ENCODE measurements at places on chromosomes 1 and 21.

GRCh38 chr1:43901196-43901961 is 32.2 kb upstream of the ARTN start:
- no peak for DNase-seq

GRCh38 chr1:151716771-151717631 is at the start of gene CELF3:
CELF3 (minus strand) TSS chr1:151716803; CDS start chr1:151716020, 783 bp downstream.
- DNase-seq: no peak

GRCh38 chr1:211257826-211258225 is 1.3 kb upstream of the RCOR3 start:
- DNase-seq: no peak

GRCh38 chr1:226369110-226369509 is 38.8 kb downstream of the PARP1 start:
- no peak for DNase-seq

- DNase-seq: no peak
Measured at GRCh38 chr1:24387636-24388175, 25.9 kb downstream of the STPG1 start.

- no peak for DNase-seq
Measured at GRCh38 chr1:190975827-190976226, 498.2 kb upstream of the BRINP3 start.

DNA sequence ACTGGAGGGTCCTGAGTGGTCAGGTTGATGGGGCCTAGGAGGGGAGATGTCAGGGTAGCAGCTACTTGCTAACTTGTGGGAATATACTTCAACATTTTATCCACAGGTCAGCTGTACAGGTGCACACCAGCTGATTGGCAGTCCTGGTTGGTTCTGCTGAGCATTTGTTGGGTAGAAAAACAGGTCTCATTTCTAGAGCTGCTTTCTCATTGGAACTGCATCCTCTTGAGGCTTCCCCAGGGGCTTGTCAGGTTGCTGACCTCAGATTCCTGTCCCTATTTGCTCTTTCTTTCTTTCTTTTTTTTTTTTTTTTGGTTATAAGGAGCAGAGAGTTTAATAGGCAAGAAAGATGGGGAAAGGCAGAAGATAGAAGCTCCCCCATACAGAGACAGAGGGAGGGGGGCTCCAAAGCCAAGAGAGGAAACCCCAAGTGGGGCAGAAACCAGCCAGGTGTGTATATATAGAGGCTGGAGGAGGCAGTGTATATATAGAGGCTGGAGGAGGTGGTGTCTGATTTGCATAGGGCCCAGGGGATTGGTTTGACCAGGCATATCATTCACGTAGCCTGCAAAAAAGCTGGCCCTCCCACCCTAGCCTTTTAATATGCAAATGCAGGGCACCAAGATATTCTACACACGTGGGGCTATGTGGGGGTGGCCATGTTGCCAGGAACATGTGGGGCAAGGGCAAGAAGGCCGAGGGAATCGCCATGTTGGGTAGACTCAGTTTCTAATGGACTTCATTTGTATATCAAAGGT is 57.3 kb upstream of the STUM start:
- DNase-seq: no peak

DNA sequence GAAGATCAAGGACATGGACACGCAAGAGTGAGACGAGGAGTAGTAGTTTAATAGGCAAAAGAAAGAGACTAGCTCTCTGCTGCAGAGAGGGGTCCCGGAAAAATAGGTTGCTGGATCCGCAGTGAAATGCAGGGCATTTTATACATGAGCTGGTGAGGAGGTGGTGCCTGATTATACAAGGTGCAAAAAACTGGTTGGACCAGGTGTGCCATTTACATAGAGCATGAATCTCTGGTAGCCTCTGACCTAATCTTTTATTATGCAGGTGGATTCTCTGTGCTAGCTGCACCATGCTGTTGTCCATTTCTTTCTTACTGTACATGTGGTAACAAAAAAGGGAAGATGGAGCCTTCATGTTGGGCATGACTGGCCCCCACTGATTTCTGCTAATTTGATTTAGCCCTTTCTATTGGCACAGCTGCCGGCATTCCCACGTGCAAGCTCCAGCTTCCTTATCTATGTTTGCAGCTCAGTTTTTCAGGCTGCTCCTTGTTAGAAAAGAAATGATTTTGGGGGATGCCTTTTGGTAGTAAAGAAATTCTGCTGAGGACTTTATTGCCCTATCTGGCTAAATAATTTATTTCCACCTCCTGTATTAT is 548.1 kb downstream of the BRINP3 start:
- DNase-seq: no peak

DNA sequence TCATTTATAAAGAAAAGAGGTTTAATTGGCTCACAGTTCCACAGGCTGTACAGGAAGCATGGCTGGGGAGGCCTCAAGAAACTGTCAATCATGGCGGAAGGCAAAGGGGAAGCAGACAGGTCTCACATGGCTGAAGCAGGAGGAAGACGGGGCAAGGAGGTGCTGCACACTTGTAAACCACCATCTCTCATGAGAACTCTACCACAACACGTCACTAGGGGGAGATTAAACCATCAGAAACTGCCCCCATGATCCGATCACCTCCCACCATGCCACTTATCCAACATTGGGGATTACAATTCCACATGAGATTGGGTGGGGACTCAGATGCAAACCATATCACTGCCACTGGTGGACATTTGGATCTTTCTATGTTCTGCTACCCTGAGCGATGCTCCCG is 351.4 kb downstream of the NPHP4 start:
- no peak for DNase-seq

- no peak for DNase-seq
Measured at GRCh38 chr1:203227371-203228083, 1.9 kb downstream of the CHIT1 start.
